ENCODE measurements at places on chromosomes 16 and 17.

DNA sequence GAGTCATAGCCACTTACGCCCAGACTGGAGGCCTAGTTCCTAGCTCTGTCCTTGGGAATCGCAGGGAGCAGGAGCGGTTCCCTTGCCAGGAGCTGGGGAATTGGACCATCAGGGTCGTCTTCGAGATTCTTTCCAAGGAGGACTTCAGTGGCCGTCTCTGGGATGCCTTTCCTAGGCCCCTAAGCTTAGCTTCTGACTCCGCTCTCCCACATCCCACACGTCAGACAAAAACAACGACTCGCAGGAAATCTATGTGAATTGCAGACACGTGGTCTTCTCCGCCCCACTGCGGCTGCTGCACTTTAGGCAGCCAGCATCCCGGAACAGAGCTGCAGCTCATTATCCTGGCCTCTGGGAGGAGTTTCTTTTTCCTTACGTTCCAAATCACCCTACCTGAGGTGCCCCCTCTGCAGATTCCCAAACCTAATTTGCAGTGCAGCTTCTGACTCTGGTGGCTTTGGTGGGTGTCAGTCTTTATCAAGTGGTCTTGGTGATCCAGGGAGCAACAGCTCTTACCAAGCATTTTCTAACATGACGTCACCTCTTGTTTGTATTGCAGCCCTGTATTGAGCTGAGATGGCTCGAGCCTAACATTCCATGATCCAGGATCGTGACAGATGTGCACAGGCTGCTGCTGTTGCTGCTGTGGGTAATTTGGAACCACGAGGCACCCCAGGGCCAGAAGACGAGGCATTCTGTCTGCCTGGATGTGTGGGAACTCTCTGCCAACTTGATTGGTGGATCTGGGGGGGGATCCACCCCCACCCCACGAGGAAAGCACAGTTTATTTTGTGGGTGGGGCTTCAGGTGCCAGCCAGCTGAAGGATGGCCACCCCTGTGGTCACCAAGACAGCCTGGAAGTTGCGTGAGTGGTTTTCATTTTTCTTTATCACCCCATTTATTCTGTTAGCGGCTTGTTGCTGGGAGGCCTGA is 1.1 kb downstream of the KATNB1 start:
- no peak for DNase-seq

DNA sequence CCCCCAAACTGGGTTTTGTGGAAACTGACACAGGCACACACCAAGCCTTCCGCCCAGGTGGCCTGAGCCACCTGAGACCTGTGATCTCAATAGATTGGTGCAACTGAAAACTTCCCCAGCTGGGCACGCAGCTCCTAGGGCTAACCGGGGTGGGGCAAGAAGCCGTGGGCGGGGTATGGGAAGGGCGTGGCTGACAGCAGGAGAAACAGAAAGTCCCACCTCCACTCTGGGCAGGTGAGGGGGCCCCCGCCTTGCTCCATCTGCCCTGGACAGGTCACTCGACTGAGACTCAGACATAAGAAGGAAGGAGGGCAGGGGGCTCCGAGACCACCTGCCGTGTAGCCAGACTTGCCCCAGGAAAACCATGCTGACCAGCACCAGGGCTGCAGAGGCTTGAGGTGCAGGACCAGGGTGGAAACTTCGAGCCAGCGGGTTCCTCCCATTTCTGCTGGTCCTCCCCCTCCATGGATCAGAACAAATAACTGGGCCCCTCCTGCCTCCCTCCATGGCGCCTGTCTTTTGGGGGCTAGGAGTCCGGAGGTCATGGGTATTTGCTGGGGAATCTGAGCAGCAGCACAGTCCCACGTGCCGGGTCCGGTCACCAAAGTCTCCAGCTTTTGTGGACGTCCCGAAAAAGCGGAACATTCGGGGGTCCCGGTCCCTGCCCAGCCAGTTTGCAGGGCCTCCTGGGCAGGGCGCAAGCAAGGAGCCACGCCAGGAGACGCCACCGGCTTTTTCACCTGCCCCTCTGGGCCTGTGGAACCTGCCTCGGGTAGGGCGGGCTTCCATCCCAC is 1.3 kb downstream of the TIMP2 start:
- no peak for DNase-seq

DNA sequence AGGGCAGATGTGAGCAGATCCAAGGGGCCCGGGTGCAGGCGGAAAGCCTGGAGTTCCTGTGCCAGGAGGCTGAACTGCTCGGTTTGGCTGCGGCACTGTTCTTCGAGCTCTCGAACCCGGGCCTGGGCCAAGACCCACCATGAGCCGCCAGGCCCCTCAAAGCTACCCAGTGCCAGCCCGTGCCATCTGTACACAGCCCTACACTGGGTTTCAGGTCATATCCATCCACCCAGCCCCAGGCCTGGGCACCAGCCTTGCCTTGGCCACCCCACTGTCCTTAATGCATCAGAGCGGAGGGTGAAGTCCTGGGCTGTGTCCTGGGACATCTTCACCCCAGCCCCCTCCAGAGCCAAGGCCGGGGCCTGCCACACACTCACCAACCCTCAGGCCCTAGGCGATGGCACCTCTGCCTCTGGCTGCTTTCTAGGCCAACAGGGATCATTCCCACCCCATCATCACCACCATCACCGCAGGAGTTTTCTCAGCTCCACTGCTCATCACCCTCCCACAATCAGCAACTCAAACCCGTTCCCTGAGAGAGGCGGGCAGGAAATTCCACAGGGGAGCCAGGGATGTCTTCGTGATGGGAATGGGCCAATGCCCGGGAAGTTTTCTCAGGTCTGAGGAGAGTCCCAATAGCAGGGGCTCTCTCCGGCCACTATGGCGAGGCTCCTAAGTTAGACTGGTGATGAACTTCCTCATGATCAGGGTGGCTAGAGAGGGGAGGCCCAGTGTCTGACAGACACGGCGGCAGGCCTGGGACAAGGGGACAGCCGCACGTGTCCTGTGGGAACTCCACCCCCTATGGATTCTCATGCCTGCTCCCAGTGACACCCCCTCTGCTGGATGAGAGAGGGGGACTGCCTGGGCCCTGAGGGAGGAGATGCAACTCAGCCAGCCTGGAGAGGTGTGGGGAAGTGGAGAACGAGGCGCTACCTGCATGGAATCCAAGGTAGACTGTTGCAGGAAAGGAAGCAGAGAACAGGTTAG is 9.1 kb downstream of the TSPOAP1 start:
- DNase-seq: no peak

GRCh38 chr16:68754084-68754792 is 17.1 kb downstream of the CDH1 start:
- no peak for DNase-seq

- no peak for DNase-seq
These were observed 16.8 kb downstream of the SMCR8 start for GRCh38 chr17:18331879-18332278.

DNA sequence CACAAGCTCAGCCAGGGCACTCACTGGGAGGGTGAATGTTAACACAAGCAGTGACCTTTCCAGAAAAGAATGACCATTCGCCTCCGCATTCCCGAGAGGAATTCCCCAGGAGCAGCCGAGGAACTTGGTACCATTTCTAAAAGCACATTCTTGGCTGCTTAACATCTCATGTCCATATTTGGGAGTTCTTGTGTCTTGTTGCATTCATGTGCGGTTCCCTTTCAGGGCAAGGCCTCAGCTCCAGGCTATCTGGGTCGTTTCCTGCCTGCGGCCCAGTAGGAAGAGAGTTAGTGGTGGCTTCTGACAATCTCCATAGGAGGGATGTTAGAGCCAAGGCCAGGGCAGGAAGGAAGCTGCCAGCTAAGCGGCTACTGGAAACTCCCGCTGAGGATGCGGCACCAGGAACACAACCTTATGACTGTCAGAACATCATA is 27.8 kb upstream of the MEAK7 start:
- DNase-seq: no peak

DNA sequence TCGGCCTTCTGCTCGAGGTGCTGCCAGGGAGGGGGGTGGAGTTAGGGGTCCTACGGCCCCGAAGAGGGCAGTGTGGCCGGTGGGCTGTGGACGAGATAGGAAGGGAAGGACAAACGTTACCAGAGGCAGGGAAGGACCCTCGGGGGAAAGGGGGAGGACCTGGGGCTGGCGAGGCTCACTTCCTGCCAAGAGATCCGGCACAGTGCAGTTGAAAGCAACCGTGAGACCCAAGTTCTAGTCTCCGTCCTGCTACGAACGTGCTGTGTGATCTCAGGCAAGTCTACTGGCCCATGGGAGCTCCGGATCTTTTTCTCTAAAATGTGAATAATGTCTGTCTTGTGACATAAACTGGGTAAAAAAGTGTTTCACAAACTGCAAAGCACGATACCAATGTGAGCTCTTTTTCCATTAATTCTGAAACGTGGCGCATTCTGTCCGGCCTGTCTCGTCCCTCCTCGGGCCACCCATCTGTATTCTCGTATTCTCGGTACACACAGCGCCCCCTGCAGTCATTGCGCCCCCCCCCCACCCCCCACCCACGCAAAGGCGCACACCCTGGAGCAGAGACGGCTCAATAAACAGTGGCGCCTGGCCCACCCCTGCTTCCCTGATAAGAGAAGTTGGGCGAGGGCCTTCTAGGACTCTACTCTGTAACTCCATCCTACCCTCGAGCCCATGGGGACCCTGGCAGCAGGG is 8.8 kb downstream of the CYGB start:
- no peak for DNase-seq

DNA sequence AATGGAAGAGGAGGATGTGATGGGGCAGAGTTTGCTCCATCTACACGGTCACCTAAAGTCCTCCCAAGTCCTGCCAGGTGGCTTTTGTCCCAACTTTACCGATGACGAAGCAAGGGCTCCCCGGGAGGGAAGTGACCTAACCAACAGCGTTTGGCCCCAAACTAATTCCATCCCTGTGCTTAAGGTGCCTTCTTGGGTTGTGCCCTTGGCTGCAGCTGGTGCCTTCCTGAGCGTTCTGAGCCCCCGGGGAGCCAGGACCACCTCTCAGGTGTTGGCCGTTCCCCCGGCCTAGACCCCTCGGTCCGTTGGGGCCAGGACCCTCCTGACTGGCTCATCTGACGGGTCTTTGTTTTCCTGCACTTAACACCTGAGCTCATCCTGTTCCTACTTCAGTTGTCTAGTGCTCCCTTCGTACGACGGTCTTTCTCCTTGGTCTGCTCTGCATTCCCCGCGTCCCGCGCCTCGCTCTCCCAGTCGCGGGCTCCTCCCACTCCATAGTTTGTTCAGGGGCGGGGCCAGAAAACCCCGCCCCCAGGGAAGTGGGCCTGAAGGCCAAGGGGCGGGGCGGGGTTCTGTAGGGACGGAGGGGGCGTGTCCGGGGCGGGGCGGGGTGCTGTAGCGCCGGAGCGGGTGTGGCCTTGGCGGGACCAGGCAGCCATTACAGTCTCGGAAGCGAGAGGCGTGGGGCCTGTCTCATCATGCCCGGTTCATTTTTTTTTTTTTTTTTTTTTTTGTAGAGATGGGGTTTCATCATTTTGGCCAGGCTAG is 822 bp upstream of the ZSCAN10 start:
- no peak for DNase-seq

GRCh38 chr17:59154721-59155438 is at the start of gene SKA2:
Gene SKA2 (minus strand): TSS chr17:59155186. CDS start chr17:59155163, 23 bp downstream.
- DNase-seq: peak; percentile 72

DNA sequence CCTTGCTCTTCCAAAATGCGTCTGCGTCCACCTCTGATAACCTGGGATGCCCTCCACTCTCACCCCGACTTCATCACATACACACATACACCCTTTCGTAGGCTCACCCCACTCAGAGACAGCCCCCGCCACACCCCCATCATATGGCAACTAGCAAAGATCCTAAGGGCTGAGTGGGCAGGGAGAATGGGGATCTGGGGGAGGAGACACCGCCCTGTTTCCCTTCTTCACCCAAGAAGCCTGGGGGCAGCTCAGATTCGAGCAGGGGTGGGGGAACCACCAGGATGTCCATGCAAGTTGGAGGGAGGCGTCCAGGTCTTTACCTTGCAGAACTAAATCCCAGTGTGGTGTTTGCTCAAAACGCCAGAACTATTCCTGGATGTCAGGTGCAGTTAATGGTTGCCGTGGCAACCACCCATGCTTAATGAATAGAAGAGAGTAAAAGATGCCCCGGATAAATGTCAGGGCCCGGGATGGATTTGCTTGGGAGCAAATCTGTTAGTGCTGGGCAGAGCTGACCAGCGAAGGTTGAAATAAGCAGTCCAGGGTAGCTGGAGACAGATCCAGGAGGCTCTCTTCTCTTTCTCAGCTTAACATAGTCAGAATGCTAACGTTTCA is 72.8 kb downstream of the CACNG3 start:
- no peak for DNase-seq

DNA sequence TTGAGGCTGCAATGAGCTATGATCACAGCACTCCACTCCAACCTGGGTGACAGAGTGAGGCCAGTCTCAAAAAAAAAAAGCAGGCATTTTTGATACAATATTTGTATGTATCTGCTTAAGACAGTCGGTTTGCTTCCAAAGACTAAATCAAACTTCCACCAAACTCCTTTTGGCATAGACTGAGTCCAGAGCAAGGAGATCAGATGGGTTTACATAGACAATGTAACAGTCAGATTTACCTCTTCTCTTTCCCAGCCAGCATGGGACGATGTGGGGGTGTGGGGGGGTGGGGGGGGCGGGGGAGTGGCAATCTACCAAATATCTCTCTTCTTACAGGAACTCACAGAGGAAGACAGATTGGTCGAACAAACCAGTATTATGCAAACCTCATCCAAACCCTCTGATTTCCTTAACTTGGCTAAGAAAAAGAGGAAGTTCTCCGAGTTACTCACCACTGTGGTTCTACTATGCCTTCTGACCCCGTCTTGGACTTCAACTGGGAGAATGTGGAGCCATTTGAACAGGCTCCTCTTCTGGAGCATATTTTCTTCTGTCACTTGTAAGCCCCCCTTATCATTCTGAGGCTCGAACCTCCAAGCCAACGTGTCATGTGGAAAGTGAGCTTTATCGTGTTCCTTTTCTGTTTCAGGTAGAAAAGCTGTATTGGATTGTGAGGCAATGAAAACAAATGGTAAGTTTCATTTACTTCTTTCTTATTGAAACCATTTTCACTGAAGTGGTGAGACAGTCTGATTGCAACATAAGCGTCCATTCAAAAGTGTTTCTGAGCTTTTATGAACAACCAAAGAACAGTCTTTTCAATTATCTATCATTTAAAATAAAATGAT is at the start of gene MILR1:
TSS of gene MILR1 (plus strand) at position 451 of the 848 bp plus-strand sequence. CDS start at position 505, 54 bp downstream.
- no peak for DNase-seq

- DNase-seq: no peak
These were observed 11.1 kb upstream of the TNK1 start for GRCh38 chr17:7369825-7370224.

DNA sequence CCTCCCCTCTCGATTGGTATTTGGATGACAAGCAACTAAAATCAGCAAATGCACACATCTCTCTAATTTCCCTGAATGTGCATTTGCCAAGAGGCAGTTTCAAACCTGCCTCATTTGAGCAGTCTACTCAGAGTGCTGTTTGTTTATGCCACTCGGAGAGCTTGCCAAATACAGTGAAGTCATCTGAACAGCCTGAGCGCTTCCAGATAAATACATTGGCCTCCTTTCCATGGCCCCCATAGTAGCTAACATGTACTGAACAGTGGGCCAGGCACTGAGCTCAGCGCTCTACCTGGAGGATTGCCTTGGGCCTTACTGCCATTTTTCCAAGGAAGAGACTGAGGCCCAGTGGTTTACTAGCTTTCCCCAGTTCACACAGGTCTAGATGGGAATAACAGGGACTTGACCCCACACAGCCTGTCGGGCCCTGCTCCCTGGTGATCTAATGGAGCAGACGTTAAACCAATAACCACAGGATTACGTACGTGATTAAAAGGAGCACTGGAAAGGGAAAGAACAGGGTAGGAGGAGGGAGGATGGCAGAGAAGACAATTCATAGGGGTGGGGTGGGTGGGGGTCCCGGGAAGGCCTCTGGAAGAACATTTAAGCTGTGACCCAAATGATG is 18.7 kb upstream of the ANKRD40CL start:
- DNase-seq: peak; percentile 41

Measured in DMS79 (cell line).